ENCODE measurements at places on chromosomes 7 and 10.

- peak; percentile 39 for DNase-seq
These were observed 557 bp upstream of the LSM8 start for GRCh38 chr7:118183428-118183785.

GRCh38 chr7:7352845-7353244 lies 170.5 kb downstream of the C1GALT1 start:
- DNase-seq = no peak

- no peak for DNase-seq
These were observed 12.0 kb upstream of the SP8 start for GRCh38 chr7:20798694-20799121.

DNA sequence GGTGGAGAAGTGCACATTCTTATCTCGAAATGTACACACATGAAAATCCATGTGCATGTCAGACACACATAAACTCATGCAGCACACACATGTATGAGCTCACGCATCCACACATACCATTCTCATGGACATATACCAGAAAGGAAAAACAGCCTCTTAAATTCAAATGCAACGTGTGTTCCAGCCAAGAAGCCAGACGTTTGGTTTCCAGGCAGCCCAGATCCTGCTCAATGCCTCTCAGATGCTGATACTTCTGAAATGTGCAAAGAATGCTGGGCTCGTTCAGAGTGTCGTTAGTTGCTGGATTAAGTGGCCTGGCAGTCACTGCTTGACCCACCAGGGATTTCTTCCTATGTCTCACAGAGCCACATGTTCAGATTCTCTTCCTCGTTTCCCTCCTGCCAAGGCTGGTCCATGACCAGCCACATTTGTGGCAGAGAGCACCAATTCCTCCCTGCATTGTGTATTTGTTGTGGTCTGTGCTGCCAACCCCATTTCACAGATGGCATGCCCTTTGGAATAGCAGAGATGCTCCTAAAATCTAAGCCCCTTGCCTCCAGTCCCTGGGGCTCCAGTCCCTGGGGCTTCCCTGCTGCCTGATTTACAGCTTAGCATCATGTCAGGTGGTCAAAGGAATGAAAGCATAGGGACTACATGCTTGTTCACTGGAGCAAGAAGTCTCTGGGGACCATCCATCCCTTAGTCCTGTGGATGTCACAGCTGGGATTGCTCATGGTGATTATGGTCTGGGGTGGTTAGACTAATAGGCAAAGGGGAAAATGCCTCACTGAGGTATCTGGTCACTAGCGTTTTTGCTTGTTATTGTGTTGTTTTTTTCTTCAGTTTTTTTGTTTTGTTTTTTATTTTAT lies 426.6 kb downstream of the PLXNA4 start:
- no peak for DNase-seq
